ENCODE measurements at places on chromosomes 13 and 19.

DNA sequence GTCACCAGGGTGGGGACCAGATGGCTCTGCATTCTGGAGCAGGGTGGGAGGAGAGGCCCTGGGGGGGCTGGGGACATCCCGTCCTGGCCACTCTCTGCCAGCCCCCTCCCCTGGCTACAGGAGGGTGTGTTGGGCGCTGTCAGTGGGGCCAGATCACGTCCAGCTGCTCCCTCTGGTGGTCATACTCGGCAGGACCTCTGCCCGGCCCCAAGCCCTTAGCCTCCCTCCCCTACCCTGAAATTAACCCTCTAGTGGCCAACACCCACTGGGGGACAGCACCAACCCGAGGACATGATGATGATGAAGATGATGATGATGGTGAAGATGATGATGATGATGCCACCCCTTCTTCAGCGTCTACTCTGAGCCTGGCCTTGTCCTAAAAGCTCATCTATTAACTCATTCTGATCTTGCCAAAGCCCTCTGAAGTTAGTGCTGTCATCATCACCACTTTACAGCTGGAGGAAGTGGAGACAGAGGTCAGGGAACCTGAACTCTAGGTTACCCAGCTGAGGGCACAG, 590 bp upstream of the LGI4 start:
- DNase-seq: peak; percentile 72

DNA sequence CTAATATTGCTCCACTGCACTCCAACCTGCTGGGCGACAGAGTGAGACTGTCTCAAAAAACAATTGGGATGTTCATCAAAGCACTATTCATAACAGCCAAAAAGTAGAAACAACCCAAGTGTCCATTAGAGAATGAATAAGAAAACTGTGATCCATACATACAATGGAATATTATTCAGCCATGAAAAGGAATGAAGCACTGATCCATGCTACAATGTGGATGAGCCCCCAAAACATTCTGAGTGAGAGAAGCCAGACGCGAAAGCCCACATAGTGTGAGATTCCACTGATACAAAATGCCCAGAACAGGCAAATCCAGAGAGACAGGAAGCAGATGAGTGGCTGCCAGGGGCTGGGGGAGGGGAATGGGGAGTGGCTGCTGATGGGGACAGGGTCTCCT, 16.0 kb downstream of the KLF2 start:
- DNase-seq: no peak

- no peak for DNase-seq
Observed at GRCh38 chr13:73451221-73452029, 392.6 kb downstream of the KLF5 start.

- no peak for DNase-seq
Observed at GRCh38 chr19:48496959-48497727, 14.5 kb downstream of the LMTK3 start.

- DNase-seq: no peak
Observed at GRCh38 chr13:75305059-75305458, 176.9 kb downstream of the TBC1D4 start.

DNA sequence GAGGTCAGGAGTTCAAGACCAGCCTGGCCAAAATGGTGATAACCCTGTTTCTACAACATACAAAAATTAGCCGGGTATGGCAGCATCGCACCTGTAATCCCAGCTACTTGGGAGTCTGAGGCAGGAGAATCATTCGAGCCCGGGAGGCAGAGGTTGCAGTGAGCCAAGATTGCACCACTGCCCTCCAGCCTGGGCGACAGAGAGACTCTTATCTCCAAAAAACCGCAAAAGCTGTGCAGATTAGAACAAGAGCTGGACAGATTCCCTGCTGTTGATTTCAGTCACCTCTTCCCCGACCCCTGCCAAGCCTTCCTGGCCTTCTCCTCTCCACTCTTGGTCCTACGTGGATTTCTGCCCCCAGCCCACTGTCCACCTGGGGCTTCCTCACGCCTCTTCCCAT, 8.3 kb downstream of the CAMSAP3 start:
- no peak for DNase-seq

DNA sequence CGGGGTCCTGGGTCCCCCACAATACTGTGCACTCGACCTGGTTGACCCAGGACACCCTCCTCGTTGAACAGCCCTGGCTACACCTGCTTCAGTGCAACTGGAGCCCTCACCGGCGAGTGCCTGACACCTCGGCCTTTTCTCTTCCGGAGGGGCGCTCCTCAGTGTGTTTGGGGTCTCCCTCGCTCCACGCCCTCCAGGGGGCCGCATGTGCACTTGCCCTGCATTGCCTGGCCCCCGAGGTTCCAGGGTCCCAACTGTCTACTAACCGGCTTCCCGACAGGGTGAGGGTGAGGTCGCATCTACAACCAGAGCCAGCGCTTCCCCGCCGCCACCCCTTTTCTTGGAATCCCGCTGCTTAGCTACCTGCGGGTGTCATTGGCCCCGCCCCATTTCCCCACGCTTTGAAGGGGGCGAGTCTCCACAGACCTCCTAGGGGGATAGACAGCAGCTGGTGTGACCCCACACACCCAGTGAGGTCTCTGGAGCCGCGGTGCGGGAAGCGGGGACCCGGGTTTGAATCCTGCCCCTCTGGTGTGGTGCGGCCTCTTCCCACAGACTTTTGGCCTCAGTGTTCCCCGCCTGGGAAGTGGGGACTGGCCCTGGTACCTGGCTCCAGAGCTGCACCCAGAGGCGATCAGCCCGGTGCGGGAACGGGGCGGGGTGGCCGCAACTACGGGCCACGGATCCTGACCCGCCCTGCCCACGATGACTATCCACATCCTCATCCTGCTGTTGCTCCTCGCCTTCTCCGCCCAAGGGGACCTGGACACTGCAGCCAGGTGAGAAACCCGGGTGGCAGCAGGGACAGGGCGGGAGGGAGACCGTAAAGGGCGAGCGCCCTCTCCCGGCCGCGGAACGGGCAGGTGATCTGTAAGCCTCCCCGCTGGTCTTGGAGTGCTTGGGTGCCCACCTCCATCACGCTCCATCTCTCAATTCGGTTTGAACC, at the start of gene ADM5:
TSS of gene ADM5 (plus strand) at position 462 of the 946 bp plus-strand sequence. CDS start at position 706, 244 bp downstream.
- peak; percentile 65 for DNase-seq

DNA sequence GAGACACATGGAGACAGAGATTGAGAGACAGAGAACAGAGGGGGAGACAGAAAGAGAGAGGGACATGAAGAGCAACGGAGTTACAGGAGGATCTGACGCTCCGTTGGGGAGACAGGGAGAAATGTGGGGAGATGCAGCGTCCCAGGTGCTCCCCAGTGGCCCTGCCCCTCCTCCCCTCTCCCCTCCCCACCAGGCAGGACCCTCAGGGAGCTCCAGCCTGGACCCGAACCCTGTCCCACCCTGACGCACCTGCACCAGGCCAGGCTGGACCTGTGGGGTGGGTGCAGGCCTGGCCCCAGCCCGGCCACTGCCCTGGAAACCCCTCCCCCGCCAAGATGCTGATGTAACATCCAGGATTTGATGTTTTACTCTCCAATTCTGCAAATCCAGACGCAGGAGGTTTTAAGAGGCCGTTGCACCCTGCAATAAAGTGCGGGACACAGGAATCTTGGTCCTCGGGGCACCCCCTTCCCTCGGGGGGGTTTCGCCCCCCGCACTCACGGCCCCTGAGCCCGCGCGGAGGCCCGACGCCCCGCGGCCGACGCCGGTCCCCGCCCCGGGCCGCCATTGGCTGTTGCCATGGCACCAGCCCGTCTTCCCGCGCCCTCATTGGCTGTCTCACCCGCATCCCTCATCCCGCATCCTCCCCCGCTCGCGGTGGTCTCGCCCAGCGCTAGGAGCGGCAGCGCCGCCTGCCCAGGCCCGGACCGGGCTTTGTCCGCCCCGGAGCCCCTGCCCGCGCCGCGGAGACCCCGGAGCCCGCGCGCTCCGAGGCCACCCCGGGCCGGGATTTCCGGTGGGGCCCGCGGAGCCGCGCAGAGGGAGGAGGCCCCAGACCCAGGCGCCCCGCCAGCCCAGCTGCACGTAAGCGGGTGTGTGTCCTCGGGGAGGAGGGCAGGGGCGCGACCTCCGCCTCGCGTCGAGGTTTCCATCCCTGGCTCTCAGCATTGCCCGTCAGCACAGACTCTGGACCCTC, at the start of gene APC2:
TSS of gene APC2 (plus strand) at position 655 of the 976 bp plus-strand sequence. CDS start 2,881 bp downstream, outside the sequence.
- DNase-seq: no peak

DNA sequence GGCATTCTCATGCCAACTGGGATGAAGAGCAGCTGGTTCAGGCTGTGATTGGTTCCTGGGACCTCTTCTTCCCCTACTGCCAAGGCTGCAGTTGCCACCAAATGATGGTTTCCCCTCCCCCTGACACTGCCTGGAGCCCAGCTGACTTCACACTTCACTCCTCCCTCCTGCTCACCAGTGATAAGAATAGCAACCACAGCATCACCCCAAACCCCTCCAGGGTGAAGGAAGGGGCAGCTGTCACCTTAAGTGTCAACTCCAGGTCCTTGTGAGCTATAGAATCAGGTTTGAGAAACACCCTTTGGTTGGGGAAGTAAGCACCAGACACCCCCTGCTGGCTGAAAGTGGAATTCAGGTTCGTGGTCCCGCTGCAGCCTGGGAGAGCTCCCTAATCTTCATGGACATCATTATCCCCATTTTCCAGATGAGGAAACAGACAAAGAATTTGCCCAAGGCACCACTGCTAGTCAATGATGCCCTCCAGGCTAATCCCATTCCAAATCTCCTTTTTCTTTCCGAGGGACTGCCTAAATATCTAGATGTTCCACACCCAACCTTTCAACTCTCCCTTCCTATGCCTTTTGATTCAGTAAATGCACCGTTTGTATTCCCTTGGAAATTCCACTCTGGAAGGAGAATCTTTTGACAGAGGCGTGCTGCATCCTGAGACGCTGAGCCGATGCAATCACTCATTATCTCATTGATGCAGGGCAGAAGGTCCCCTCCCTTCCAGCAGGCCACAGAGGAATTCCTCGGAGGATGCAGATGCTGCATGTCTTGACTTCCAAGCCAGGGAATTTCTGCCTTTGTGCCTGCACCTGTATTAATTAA, 50.6 kb upstream of the UQCRFS1 start:
- DNase-seq: no peak

DNA sequence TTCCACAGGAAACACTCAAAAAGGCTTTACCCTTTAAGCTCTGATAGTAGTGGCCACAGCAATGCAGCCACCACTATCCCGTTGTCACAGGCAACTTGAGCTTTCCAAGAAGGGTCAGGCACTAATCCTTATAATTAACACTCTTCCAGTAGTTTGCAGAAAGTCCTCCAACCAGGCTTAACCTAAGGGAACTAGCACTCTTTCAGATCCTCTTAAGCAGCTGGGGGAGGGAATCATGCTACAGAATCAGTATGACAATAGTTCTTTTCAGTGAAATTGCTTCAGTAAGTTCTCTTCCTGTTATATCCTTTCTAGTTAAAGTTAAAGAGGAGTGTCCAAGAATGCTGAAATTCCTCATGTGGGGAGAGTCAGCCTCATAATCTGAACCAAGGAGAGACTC, 82.2 kb downstream of the TNFSF11 start:
- no peak for DNase-seq
